ENCODE measurements at places on chromosomes 4 and X.

GRCh38 chrX:70084592-70085240, 22.5 kb downstream of the OTUD6A start:
- no peak for DNase-seq

GRCh38 chrX:15435836-15436619, 51.8 kb upstream of the VEGFD start:
- DNase-seq, result no peak

DNA sequence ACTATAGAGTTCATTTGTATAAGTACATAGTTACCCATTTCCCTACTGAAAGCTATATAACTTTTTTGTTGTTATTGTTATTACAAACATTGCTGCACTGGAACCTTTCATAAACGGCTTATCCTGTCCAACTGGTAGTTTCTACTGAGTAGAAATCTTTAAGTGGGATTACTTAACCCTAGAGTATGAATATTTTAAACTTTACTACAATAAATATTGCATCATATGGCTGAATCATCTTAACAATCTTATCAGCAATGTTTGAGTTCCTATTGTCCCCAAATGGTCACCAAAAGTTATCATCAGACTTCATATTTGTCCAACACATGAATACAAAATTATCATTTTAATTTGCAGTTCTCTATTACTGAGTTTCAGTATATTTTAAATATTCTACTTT, 40.5 kb downstream of the LCORL start:
- DNase-seq, result no peak

- DNase-seq, result no peak
Measured at GRCh38 chr4:118287711-118288451, 64.9 kb downstream of the PRSS12 start.

Measured in hematopoietic multipotent progenitor cell treated with erythropoietin and hydrocortisone succinate and interleukin-3 and kit ligand, for 8 days (in vitro differentiated cells).